Kidney epithelial cell (primary cell): ENCODE measurements at places on chromosomes 13 and 19. TPM values are rescaled to one million over a fixed set of nuclear protein-coding genes. Genes with fewer than 3 reads are reported as not detected.

DNA sequence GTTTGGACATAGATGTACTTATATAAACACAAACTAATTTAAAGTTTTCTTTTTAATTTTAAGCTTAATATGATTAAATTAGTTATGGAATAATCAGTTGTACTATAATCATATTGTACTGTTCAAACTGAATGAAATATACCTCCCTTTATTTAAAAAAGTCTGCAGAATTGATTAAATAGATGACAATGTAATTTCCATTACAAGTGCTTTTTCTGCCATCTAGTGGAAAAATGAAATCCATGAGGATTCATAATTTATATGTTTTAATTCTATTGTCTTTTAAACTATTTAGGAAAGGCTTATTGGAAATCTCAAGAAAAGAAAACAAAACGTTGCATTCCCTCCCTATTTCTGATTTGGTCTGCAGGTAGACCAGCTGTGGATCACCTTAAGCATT lies 30.9 kb downstream of the MZT1 start:
- DNase-seq = no peak

DNA sequence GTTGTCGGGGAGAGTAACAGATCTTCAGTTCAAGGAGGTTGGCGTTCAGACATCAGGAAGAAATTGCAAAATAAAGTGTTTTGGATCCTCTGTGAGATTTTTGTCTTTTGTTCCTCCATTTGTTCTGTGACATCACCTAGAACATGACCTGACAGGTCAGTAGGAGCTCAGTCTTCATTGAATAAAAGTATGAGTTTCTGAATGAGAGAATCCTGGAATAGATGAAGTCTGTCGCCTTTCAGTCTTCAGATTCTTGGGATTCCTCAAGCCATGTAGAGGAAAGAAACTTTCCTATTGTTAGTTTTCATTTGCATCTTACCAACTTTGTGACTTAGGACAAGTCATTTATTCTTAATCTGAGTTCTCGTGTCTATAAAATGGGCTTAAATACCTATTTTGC lies 14.4 kb downstream of the ARHGAP35 start:
- no peak for DNase-seq

DNA sequence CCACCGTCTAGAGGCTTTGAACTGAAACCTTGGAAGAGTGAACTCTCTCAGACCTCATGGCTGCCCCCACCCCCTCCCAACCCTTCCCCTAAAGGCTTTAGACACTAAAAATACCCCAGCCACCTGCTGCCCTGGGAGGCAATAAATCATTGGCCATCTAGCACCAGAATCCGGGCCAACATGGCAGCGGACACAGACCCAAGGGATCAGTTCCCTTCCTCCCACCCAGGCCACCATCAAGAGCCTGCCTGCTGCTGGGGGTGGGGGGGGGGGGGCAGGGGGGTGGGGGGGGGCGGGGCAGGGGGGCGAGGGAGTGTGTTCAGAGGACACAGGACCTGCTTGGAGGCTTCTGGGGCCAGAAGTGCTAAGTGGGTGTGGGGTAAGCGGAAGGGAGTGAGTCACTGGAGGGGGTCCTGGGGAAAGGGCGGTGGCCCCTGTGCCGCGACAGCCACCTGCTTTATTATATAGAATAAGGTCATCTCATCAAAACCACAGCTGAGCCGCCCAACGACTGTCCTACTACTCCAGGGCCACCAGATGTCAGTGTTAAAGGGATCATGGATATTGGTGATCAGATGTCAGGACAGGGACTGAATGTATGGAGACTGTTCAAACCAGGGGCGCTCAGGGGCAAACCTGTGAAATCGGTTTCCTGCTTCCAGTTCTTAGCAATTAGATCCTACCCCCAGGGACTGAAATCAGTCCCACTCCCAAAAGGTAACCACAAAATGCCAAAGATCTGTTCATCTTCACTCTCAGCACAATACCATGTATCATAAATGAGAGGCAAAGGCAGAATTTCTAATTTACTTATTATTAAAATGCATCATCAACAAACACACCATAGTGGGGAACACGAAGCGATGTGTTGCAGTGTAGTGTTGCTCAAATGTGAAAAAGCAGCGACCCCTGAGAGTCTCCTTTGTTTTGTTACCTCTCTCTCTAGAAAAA lies 24.3 kb downstream of the ARL11 start:
- DNase-seq = no peak

DNA sequence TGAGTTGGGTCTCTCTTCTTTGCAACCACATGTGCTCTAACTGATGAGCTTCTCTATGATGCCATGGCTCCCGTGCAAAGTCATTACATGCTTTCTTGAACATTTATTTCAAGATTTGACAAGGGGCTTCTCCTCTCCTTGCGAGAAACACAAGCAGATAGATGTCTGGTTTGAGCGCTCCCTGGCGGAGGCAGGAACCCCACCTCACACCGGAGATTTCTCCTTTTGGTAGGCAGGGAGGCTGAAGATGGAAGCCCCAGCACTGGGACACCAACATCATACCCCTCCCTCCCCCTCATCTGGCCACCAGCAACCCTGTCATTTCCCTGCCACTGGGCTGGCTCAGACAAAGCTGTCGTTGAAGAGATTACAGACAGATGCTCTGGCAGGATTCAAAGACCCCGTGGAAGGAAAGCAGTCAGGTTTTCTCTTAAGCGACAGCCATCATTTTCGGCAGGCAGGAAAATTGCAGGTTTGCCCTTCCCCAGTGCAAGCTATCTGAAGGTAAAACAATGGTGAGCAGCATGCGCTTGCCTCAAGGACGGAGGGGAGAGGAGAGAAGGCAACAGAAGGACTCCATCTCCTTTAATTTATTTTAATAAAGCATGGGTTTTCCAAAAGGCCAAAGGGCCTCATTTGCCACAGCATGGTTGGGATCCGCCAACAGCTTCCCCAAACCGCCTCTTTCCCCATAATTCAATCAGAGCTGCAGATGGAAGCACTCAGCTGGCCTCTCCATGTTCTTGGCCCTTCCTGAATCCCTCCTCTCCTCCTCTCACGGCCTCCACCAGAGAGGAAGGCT lies 344.1 kb upstream of the TSHZ3 start:
- DNase-seq = no peak

Gene MEIS3
- total RNA-seq = 2.3 and 8.6 TPM in 2 replicates

Gene NBEA
- 5.3 and 6.1 TPM in 2 replicates for total RNA-seq
